ENCODE measurements at places on chromosomes 12 and 14.

- no peak for DNase-seq
Measured at GRCh38 chr12:92929983-92930382, 888 bp upstream of the EEA1 start.

DNA sequence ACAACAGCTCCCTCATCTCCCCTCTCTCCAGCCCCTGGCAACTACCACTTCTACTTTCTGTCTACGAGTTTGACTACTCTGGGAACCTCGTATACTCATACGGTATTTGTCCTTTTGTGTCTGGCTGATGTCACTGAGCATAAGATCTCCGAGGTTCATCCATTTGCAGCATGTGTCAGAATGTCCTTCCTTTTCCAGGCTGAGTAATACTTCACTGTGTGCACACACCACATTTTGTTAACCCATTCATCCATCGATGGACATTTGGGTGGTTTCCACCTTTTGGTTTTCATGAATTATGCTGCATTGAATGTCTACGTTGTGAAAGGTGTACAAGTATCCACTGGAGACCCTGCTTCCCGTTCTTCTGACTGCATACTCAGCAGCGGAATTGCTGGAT is 24.1 kb upstream of the DLK1 start:
- no peak for DNase-seq

GRCh38 chr12:11943919-11944700 is 126.6 kb upstream of the BCL2L14 start:
- DNase-seq = no peak

- DNase-seq = no peak
Measured at GRCh38 chr14:100553471-100553870, 33.7 kb downstream of the BEGAIN start.

GRCh38 chr12:104602406-104602805 is 145.7 kb downstream of the CHST11 start:
- no peak for DNase-seq

DNA sequence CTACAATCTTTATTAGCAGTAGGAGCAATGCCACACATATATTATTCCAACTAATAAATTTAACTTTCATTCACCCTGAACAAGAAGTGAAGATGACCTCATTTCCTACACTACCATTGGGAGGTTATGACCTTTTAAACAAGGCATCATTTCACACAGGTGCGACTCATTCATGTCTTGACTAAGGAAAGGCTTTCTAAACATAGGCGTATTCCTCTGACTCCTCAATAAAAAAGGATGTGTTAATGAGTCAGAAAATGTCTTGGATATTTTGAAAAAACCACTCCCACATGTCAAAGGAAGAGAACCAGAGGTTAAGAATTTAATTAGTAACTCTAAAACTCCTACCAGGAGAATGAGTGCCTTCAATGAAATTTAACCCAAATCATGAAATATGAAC is 115.2 kb downstream of the PRICKLE1 start:
- peak; percentile 62 for DNase-seq

DNA sequence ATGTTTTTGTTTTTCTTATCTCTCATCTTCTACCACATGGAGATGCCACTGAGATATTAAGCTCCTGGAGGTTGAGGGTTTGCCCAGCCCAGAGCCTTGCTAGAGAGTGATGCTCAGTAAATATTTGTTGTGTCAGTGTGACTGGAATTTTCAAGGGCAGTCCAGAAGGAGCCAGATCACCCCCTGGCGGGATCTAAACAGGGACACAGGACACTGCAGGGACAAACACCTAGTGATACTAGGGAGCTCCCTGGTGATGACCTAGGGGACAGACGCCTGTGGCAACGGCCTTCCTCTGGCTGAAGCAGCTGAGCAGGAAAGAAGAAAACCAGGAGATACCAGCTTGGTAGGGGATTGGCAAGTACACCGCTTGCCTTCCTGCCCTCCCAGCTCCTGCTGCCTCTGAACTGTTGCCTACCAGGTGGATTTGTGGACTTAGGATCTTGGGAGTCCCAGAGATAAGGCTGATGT is 714.4 kb upstream of the TBX3 start:
- no peak for DNase-seq

- no peak for DNase-seq
Measured at GRCh38 chr12:78359520-78359919, 505.1 kb upstream of the SYT1 start.

DNA sequence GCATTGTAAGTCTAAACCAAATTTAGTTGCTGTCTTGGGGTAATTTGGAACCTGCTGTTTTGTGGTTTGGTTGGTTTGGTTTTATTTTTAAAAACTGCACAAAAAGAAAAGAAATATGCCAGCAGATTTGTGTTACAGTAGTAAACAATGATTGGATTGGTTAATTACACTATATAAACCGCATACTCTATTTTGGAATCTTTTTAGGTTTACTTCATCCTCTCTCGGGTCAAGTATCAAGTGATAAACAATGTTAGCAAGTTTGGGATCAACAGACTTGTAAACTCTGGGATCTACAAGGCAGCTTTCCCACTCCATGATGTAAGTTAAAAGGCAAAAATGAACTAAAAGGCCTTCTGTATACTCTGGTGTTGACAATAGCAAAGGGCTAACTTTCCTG is 132.4 kb downstream of the ANO6 start:
- DNase-seq = no peak

DNA sequence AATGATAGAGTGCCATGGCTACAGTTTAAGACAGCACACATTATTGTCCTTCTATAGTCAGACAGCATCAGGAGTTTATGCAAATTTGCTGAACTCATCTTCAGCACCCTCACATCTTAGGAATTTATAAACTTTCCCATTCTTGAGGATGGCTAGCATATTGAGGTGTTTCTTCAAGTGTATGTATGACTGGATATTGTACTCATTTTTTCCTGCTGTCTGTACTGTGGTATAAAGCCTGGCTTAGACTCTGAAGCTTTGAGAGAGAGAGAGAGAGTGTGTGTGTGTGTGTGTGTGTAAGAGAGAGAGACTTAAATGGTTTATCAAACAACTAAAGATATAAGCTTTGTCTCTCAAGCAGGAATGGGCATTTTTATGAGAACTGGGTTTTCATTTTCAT is 161.6 kb downstream of the PIK3C2G start:
- no peak for DNase-seq

- peak; percentile 60 for DNase-seq
Measured at GRCh38 chr12:106136263-106136662, 2.5 kb downstream of the NUAK1 start.

DNA sequence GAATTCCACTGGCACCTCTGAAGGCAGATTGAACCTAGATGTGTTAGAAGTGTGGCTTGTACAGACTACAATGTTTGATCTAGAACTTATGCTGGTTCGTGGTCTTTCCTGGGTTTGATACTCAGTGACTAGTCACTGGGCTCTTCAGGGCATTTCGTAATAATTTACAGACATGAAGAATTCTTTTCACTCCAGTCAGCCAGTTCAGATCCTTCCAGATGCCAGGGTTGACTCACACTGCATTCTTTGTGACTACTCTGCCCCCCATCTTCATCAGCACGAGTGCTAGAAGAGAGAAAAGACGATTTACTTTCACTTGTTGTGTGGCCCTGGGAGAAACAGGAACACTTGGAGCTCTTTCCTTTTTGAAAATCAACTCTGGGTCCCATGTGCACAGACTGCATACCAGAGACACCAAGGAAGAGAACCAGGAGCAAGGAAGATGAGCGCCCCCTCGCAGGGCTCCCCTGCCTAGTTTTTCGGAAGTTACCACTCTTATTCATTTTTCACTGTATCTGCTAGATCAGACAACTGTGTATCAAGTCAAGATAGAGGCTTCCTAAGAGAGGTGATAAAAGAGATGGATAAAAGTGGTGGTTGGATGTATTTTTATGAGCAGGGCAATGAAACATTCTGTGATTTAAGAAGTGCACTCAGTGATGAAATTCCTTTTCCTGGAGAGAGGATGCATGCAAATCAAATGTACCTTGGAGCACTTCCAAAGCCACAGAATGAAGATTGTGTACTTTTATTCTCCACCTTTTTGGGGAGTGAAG is 33.5 kb upstream of the EVL start:
- peak; percentile 75 for DNase-seq

GRCh38 chr12:33609910-33610309 is 170.3 kb upstream of the SYT10 start:
- no peak for DNase-seq

- DNase-seq = peak; percentile 35
Measured at GRCh38 chr12:122836027-122836921, 1.0 kb downstream of the HIP1R start.

GRCh38 chr12:116426391-116427136 is 132.6 kb upstream of the MAP1LC3B2 start:
- DNase-seq = peak; percentile 94

- DNase-seq = peak; percentile 35
Measured at GRCh38 chr14:76812093-76812421, 625 bp downstream of the ANGEL1 start.

Data from urothelium cell line (cell line).